ENCODE measurements at places on chromosomes 2 and 18.

GRCh38 chr18:5841518-5841917 is 53.8 kb downstream of the TMEM200C start:
- peak; percentile 5 for DNase-seq

- DNase-seq = no peak
Observed at GRCh38 chr2:197116306-197116879, 189.9 kb upstream of the PGAP1 start.

DNA sequence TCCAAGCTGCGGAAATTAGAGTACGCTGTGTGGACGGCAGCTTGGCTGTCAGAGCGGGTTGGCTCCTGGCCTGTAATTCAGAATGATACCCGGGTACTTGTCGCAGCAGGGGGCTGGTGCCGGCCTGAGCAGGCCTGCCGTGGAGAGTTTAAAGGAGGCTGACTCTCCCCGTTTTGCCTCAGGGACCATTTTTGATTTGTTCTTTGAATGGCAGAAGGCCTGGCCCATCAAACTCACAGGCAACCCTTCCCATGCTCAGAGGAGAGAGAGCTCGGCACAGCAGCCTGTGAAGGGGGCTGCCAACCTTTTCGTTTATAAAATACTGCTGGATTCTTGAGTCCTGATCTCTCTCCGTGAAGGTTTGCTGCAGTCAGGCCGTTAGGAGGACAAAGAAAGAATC is 151.3 kb downstream of the KLHL29 start:
- DNase-seq = no peak

DNA sequence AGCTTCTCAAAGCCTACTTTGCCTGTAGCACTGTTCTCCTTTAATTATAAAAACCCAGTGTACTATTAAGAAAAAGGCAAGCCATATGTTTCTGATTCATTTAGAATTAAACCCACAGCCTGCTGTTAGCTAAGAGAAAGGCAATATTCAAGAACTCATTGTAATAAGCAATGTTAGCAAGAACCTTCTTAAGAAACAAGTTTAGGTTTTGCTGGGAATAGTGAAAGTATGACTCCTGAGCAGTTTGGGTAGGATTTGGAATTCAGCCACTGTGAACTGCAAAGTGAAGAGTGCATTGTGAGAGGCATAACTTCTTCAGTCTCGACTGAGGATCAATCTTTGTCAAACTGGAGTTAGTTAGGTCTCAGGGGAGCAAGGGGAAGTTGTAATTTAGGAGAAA is 206.5 kb upstream of the NT5C1B start:
- DNase-seq = peak; percentile 18

DNA sequence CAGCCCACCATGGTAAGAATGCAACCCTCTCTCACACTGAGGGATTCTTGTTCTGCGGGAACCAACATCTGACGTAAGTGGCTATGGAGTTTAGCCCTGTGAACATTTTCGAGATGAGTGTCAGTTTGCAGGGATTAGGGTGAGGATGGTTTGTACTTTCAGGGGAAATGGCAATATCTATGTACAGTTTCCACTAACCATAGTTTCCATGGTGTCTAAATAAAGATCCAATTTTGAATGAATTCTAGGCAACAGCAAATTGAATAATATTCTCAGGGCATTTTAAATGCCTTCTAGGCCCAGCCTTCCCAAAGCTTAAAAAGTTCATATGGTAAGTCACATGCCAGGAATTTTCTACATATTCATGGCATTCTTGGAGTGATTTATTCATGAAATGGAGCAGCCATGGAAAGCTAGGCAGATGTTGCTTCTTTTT is 105.4 kb upstream of the MMADHC start:
- peak; percentile 16 for DNase-seq

Measured in GM03348 (cell line).